Airway epithelial cell (primary cell): ENCODE measurements at places on chromosomes 3 and 15. TPM values are rescaled to one million over a fixed set of nuclear protein-coding genes. Genes with fewer than 3 reads are reported as not detected.

Gene TMEM266
- total RNA-seq: 0.07 TPM in 1 of 2 replicates, not detected in the other

Gene POC1A
- 10.4 and 10.6 TPM in 2 replicates for total RNA-seq

Gene BLM
- total RNA-seq: 8.5 and 8.9 TPM in 2 replicates

Gene PATL2
- not detected in 2 replicates for total RNA-seq

Gene MYRIP
- total RNA-seq: not detected in 2 replicates

Gene ATP2B2
- not detected in 2 replicates for total RNA-seq

Gene SLC28A1
- not detected in 2 replicates for total RNA-seq

Gene SOX14
- not detected in 2 replicates for total RNA-seq

Gene PDCD6IP
- total RNA-seq: 106 and 170 TPM in 2 replicates

Gene KLF15
- total RNA-seq: 0.51 and 0.63 TPM in 2 replicates

Gene AMIGO3
- 0.19 and 0.42 TPM in 2 replicates for total RNA-seq

Gene ZNF80
- not detected in 2 replicates for total RNA-seq

Gene GOLGA8T
- total RNA-seq: not detected in 2 replicates

Gene PLEKHO2
- 3.3 and 6.1 TPM in 2 replicates for total RNA-seq

Gene MUSTN1
- 0.79 TPM in 1 of 2 replicates, not detected in the other for total RNA-seq

Gene NUSAP1
- total RNA-seq: 54.1 and 56.6 TPM in 2 replicates

Gene SERINC4
- 0.19 TPM in 1 of 2 replicates, not detected in the other for total RNA-seq

Gene CHL1
- total RNA-seq: 0.05 and 0.85 TPM in 2 replicates

Gene ZNF35
- 6.2 and 9.9 TPM in 2 replicates for total RNA-seq

Gene AP3B2
- 1.1 TPM in 1 of 2 replicates, not detected in the other for total RNA-seq

Gene FGD5
- 0.28 TPM in 2 replicates for total RNA-seq

Gene PRR20G
- not detected in 2 replicates for total RNA-seq

Gene CDHR4
- total RNA-seq: not detected in 2 replicates

Gene AGBL1
- total RNA-seq: not detected in 2 replicates

Gene CIB2
- 4.5 and 9.4 TPM in 2 replicates for total RNA-seq

Gene MITF
- 5.3 and 7.9 TPM in 2 replicates for total RNA-seq

Gene HYAL1
- total RNA-seq: 29.3 and 29.6 TPM in 2 replicates

Gene SNRPA1
- 71.4 and 85.3 TPM in 2 replicates for total RNA-seq

Gene DNAJB8
- total RNA-seq: not detected in 2 replicates

Gene SERPINI2
- not detected in 2 replicates for total RNA-seq

Gene C3orf85
- not detected in 2 replicates for total RNA-seq

Gene SLC24A5
- total RNA-seq: not detected in 2 replicates

Gene ANKUB1
- 1.7 and 2.0 TPM in 2 replicates for total RNA-seq

Gene CCDC33
- total RNA-seq: not detected in 2 replicates

Gene WDR93
- total RNA-seq: not detected in 2 replicates

Gene PAQR9
- not detected in 2 replicates for total RNA-seq

Gene MYZAP
- 3.5 and 5.1 TPM in 2 replicates for total RNA-seq

Gene FEZF2
- not detected in 2 replicates for total RNA-seq

Gene DNAH12
- not detected in 2 replicates for total RNA-seq
